Panc1 (cell line): ENCODE measurements at places on chromosomes 16 and 17.

- DNase-seq: no peak
Measured at GRCh38 chr16:55437625-55438024, 41.4 kb upstream of the MMP2 start.

DNA sequence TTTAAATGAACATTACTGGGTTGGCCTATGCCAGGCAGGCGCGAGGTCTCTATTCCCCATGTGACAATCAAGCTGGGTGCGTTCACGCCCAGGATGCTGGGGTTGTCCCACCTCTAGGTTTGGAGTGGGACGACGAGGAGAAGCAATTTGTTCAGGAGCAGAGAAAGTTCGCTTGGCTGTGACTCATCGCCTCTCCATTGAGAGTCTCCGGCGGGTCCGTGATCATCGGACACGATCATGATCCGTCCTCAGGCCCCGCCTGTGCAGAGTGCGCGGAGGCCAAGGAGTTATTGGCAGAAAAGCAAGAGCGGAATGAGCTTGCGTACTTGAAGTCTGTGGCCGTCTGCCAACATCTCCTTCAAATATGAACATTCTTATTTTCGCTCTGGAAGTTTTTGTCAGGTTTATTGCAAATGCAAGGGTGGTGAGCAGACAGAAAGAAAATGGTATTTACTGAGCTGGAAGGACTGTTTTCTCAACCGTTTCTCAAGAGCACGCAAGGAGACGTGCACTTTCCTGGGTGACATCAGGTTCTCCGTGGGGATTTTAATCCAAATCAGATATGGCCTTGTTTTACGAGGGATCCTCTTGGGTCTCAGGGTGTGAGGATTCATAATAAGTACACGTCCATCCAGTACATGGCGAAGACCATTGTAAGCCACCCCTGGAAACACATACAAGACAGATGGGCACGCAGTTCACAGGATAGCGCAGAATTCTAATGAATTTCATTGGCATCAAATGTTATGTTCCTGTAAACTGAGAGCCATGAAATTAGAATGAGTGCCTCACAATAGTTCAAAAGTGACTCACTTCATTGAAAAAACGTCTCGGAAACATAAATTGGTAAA, 70.1 kb upstream of the CREBBP start:
- DNase-seq: no peak

DNA sequence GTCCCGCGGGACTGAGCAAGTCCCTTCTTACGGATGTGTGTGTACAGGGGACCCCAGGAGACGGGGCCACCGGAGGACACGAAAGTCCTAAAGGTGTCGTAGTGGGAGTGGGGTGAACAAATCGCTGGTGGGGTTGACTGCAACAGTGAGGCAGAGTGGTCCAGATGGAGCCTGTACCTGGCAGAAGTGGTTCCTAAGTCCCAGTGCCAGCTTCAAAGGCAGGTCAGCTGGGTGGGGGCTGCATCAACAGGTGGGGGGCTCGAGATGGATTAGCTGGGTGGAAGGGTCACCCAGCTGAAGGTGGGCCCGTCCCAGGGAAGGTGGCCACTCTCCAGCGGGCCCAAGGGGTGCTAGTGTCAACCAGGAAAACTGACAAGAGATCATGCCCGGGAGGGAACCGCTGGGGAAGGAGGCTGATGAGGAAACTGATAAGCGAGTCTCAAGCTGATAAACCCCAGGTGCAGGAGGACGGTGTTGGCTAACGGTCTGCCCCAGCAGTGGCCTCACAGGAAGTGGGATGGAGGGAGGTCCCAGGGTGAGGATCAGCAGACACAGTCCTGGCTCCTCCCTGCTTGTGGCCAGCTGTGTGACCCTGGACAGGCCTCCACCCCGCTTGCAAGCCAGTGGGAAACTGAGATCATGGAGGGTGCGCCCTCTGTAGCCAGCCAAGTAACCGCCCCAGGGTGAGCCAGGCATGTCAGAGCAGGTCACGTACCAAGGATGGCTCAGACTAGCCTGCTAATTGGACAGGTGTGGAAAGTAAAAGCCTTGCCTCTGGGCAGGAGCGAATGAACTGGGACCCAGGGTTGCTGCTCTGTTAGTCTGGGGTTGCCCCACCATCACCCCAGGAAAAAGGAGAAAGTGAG, 1.0 kb downstream of the ORAI3 start:
- DNase-seq: no peak

DNA sequence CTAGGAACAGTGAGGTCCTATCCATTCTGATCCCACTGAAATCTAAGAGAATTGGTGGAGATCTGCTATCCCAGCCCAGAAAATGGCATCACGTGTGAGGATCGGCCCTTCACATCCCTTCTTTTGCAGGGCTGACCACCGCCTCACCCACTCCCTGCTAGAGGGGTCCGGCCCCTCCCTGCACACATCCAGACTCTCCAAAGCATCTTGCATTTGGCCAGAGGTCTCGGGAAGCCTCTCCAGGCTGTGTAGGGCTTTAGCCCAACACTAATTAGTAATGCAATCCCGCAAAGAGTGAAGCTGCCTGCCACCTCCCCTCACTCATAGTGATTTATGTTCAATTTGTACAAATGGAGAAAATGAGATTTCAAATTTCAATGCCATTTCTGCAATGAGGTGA, 434.4 kb upstream of the ZFHX3 start:
- DNase-seq: no peak

GRCh38 chr16:13155377-13155776, 254.0 kb downstream of the SHISA9 start:
- no peak for DNase-seq

DNA sequence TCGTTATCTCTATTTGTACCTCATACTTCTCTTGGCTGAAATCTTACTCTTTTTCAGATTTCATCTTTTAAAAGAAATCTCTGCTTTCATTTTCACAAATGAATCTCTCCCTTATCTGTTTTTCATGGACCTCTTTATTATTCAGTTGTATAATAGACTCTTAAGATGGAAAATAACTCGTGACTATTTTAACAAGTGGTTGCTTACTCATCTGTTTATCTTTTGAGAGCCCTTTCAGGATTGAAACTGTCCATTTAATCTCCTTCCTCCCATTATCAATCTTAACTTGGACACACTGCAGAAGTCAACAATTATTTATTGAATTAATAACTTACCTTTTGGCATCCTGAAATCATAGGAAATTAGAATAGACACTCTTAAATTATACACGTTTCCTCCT, 68.8 kb downstream of the ABCA8 start:
- no peak for DNase-seq

DNA sequence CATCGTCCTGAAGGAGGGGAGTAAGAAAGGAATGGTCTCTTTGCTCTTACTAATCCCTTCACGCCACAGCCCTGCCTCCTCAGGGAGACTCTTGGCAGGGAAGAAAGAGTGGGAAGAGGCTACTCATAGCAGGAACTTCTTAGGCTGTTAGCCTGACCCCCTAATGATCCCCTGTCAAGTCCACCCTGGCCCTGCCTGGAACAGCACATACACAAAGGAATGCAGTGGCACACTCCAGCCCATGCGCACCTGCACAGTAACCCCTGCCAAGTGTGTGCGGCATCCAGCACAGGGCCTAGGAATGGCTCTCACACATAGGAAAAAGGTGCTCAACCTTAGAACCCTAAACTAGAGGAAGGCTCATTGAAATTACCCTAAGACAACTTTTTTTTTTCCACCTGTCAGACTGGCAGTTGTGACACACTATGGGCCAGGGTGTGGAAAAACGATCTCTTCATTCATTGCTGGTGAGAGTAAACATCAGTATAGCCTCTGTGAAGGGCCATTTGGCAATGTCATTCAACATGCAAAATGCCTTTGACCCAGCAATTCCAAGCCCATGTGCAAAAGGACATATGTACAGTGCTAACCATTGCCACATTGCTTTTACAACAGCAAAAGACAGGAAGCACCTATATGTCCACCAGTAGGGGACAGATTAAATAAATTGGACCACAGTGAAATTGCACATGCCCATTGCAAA, 50.1 kb downstream of the PIMREG start:
- DNase-seq: no peak

DNA sequence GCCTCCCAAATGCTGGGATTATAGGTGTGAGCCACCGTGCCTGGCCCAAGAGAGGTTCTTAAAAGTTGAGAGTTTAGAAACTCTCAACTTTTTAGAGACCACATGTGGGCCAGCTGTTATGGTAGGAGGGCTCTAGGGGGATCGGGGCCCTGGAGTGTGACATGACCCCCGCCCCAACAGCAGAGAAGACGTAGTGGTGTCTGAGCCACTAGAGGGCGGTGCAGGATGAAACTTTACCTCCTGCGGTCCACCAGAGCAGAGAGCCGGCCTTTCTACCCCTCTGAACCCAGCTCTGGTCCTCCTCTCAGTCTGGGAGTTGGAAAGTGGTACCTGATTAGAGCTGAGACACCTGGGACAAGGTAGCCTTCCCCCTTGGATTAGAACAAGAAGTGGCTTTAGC, 7.4 kb downstream of the CDK5RAP3 start:
- DNase-seq: no peak

GRCh38 chr16:83701494-83701893, 106.3 kb upstream of the HSBP1 start:
- DNase-seq: no peak

DNA sequence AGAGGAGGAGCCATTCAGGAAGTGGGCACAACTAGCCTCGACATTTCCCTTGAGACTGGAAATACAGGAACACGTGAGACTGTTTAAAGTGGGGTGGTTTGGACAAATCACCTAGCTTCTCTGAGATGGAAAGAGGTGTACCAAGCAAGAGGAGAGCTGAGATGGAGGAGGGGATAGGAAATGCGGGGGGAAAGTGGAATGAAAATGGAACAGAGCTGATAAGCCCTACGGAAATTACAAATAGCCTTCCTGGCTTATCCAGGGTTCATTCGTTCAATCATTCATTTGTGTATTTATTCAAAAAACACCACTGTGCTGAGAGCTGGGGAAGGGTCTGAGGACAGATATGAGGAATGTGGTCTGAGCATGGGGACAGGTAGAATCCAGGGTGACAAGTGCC, 64.1 kb downstream of the ASIC2 start:
- DNase-seq: no peak

DNA sequence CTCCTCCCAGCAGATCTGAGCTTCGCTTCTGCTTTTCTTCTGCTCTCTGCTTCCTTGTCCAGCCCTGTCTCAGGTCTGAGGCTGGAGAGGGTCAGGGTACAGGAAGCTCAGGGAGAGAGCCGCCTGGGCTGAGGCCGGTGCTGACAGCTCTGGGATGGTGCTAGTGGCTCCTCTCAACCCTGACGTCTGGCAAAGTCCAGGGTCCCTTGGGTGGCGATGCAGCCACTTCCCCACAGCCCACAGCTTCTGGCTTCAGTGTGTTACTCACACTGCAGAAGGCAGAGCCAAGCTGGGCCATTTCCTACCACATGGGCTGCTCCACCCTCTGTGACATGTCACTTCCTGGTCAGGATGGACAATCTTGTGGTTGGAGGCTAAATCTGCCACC, at the start of gene CD300C:
Gene CD300C, minus strand, starts transcription at position 273 of the 388 bp plus-strand sequence. CDS start 333 bp downstream, outside the sequence.
- no peak for DNase-seq

GRCh38 chr16:57899771-57900661, 70.9 kb downstream of the CNGB1 start:
- peak; percentile 36 for DNase-seq

GRCh38 chr17:69147460-69147859, 5.8 kb upstream of the ABCA6 start:
- no peak for DNase-seq

DNA sequence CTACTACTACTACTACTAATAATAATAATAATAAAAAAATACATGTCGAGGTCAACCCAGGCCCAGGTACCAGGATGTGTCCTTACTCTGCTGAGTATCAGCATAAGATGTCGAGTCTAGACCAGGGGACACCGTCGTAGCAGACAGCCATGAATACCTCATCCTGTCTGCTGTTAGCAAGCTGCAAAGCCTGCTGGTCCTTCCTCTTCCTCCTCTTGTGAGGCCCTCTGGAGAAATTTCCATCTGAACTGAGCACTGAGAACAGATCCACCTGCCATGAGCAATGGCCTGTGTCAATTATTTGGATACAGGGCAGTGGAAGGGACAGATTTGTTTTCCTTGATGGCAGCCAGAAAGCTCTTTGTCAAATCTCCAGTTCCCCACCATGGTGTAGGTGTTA, 168.5 kb downstream of the XYLT1 start:
- no peak for DNase-seq

DNA sequence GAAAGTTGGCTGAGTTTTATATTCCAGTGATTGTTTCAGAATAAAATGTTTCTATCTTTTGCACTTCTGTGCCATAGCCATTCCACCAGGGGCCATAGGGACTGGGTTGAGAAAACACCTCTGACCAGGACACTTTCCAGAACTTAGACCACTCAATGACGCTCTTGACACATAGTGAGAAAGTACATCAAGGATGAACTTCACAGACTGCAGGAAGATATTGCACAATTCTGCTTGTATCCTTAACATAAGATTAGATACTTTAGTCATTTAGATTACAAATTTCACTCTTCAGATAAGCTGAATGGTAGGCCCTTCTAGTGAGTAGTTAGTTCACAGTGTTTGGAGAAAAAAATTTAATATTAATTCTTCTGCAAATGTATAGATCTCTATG, 13.0 kb upstream of the MPHOSPH6 start:
- no peak for DNase-seq

GRCh38 chr17:30422171-30422570, 43.4 kb downstream of the CPD start:
- DNase-seq: no peak

DNA sequence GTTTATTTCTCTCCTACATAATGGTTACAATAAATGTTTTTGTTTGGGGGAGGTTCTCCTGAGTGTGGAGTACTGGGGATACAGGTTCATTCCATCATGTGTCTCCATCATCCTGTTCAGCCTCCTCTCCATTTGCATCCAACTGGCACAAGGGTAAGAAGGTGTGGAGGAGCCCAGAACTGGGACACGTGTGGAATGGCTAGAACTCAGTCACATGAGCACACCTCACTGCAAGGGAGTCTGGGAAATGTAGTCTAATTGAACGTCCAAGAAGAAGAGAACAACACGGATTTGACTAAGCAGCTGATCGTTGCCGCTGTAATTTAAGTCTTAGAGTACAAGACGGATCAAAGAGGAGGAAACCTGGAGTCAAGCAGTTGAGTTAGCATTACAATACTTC, 6.1 kb downstream of the OR1A1 start:
- no peak for DNase-seq

GRCh38 chr17:614653-615546, 99.7 kb downstream of the VPS53 start:
- no peak for DNase-seq

GRCh38 chr16:89055894-89056555, 37.6 kb upstream of the ACSF3 start:
- DNase-seq: no peak

DNA sequence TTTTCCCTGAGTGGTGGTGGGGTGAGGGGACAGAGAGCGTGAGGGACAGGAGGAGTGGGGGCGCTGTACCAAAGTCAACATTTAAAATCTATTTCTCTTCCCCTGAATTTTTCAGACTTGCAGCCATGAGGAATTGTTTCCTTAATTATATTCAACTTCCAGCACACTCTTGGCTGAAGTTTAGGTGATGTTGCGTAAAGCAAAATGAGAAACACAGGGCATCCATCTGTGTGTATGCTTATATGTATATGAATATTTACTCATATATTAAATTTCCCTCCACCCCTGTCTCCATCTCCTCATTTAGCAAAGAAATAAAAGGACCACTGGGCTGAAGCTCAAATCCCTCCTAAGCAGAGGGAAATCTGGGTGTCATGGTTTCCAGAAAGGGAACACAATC, 218.1 kb downstream of the XYLT1 start:
- no peak for DNase-seq

- no peak for DNase-seq
Measured at GRCh38 chr17:72076678-72077030, 44.2 kb upstream of the SOX9 start.
